RWPE2 (cell line): ENCODE measurements at places on chromosomes 1 and 21.
A peak's percentile ranks its signal among the peaks of the same experiment; 100 is the strongest.

DNA sequence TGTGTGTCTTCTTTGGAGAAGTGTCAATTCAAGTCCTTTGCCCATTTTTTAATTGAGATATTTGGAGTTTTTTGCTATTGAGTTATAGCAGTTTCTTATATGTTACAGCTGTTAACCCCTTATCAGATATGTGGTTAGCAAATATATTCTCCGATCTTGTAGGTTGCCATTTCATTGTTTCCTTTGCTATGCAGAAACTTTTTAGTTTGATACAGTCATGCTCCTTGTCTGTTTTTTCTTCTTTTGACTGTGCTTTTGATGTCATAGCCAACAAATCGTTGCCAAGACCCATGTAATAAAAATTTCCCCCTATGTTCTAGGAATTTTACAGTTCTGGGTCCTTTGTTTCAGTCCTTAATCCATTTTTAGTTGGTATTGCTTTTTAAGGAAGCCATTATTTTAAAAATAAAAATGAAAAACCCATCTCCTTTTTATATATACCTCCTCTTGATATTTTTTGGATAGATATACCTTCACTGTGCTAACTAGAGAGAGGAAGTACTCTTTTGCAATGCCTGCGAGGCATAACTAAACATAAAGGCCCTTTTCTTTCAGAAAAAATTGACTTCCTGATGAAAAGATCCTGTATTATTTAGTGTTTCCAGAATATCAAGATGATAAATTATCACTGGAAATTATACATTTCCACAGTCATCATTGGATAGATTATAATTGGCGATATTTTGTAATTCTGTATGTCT is 127.8 kb downstream of the HS2ST1 start:
- no peak for DNase-seq

- DNase-seq: no peak
These were observed 26.6 kb downstream of the UBE4B start for GRCh38 chr1:10059342-10059718.

DNA sequence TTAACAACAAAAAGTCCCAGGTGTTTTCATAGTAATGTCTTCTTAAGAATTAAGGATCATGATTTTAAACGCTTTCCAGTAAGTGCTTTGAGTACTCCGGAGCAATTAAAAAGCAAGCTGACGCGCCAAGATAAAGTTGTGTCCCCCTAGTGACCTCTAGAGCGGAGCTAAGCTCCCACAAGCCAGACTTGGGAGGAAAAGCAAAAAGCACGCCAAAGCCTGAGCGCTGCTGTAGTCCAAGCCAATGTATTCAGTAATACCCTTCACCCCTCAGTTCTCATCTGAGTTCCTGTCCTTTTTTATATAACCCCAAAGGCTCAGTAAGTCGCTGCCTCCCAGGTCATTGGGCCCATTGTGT is 3.5 kb upstream of the SLC44A5 start:
- no peak for DNase-seq

GRCh38 chr1:5394111-5394510 is 598.1 kb downstream of the NPHP4 start:
- DNase-seq: peak; percentile 31

- no peak for DNase-seq
These were observed at the start of gene CD48 for GRCh38 chr1:160711602-160712311. Gene CD48, minus strand, starts transcription at chr1:160711822. Its CDS starts 59 bp downstream, at chr1:160711763.

DNA sequence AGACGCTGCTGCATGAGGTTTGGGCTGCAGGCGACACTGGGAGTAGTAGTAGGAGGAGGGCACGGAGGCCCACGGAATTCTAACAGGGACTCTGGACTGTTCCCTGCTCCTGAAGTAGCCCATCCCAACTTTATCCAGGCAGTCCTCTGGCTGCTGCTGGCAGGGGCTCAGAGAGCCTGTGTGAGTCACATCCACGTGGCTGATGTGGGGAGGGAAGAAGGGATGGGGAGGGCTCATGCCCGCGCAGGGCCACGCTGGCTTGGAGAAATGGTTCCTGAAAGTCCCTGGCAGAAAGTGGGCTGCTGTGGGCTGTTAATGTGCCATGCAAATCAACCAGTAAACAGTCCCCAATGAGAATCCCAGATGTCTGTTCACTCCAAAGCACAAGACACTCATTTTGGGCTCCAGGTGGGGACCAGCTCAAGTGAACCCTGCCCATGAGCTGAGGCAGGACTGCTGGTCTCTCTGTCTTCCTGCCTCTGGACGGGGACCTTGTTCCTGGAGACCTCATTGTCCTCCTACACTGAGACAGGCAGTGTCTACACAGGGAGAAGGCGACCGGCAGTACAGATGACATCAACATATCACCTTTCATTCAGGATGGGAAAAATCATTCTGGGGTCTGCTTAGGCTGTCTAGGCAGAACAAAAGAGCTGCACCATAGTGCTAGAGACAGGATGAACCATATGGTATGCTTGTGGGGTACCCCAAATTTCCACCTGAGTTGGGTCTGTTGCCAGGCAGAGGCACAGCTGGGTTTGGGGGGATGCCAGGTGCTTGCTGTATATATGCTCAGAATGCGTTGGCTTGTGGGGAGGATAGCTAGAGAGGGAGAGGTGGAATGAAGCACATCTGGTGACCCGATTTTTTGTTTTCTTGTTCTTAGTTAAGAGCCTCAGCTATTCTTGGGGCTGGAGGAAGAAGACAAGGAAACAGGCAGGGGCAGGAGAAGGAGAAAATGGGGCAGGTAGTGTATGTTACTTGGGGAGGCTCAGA is 57.9 kb upstream of the FMOD start:
- no peak for DNase-seq

- DNase-seq: no peak
These were observed 8.4 kb downstream of the C1orf226 start for GRCh38 chr1:162389971-162390370.

- no peak for DNase-seq
These were observed 9.1 kb upstream of the KYAT3 start for GRCh38 chr1:89001510-89001909.

DNA sequence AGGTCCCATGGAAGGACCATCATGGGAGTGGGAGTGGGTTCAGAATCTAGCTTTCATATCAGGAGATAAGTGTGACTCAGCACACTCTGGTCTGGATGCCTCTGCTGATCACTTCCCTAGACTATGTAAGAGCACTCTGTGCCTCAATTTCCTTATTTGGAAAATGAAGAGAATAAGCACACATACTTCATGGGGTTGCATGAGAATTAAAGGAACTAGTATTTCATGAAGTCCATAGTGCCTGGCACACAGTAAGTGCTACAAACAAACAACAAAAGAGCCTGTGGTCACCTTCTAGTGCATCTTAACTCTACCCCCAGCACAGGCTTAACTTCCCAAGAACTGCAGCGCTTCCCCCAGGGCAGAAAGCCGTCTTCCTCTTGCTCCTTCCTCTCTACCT is 9.6 kb upstream of the IL20 start:
- no peak for DNase-seq

DNA sequence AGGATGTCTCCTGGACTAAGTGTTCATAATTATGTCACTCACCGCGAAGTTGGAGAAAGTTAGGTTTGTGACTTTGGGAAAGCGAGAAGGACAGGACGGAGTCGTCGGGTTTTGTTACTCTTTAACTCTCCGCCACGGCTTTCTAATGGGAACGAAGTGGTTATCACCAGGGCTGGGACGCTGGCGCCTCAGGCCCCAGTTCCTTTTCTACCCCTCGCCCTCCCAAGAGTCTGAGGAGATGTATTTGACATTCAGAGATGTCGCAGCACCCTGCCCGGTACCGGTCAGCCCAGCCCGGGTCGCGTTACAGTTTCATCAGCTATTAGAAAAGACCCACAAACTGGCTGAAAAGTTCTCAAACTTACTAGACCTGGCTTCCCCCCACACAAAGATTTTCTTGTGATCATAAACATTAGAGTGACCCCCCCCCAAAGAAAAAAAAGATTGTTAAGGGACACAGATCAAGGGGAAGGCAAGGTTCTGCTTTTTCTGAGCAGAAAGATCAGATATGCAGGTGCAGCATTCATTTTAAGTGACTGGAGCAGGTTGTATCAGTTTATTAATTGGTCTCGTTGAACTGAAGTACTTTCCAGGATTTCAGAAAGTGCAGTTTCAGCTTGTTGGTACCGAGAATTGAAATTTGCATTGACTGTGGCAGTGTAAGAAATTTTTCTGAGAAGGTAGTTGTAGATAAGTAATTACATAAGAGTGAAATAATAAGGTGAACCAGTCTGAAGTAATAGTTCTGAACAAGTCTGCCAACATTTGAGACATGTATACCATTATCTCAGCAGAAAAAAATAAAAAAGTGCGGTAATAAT is 859 bp upstream of the ZBTB18 start:
- DNase-seq: no peak

DNA sequence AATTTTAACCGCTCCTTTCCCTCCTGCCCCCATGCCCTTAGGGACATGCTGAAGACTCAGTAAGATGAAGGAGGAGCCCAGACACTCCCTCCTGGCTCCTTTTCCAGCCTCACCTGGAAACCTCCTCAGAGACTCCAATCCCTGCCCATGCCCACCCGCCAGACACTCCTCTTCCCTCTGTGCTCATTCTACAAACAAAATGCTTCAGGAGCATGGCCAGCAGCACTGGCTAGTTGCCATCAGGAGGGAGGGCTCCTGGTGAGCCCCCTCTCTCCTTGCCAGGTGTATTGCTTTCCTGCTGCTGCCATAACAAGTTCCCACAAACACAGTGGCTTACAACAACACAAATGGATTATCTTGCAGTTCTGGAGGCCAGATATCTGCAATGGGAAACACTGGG is 126.1 kb downstream of the PSMG1 start:
- DNase-seq: no peak

- no peak for DNase-seq
These were observed 216.3 kb downstream of the KIF26B start for GRCh38 chr1:245370905-245371581.

DNA sequence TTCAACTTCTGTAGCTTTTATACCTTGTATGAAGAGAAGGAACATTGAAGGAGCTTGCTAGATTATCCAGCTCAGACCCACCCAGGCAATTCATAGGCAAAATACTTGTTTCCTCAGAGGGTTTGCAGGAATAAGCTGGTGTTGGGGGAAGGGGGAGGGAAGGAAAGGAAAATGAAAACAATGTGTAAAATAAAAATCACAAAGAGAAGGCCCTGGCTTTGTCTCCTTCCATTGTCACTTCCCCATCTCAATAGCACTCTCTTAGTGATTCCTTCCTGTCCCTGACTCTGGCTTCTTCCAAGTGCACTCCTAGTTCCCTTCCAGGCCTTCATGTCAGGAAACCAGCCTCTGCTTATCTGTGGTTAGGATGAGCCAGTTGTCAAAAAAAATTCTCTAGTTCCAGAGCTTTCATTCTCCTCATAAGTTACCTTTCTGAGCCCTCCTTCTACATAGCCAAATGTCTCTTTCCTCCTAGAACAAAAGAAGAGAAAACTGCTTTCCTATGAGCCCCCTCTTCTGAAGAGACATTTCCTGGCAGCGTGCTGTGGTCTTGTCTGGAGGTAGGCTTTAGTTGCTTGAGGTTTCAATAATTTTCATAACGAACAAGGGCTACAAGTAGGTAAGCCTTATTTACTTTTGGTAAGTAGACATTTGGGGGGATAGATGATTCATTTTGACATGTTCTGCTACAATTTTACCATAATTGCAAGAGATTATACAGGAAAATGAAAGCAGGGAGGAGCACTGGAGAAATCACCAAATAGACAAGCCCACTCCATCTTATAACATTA is 45.7 kb downstream of the FASLG start:
- no peak for DNase-seq

DNA sequence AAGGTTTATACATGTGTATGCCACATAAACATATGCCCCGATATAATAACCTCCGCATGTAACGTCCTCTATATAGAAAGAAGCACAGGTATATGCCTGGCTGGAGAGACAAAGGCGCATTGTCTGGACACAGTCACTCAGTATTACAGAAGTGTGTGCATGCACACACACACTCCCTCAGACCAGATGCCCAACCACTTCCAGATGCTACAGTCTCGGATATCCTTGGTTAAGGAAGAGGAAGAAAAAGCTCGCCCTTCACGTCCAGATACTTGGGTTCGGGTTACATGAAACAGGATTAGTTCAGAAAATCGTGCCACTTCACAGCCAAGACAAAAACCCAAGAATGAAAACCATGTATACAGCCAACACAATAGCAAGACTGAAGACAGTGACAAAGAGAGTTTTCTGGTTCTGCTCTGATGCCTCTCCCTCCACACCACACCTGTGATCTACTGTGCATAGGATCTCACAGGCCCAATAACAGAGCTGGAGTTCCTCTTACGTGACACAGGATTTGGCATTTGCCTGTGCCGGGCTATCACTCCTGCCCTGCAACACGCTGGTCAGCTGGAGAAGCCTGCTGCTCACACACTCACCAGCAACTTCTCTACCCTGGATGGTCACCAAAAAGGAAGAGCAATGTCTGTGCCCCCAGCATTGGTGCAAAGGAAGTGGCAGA is 75.0 kb downstream of the SSBP3 start:
- no peak for DNase-seq

DNA sequence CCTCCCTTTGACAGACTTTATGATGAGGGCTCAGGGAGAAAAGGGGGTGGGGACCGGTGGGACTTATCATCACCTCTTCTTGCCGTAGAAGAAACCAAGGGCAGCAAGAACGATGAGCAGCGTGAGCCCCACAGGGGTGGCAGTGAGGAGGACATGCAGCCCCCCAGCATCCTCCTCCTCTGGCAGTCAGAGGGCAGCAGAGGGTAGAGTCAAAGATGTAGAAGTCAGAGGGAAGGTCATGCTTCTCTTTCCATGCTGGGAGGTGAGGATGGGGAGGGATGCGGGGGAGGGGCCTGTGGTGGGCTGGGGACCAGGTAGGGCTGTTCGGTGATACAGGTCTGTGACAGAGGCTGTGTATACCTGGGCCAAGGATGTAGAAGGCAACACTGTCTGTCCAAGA is 14.8 kb downstream of the INSRR start:
- no peak for DNase-seq

- DNase-seq: no peak
These were observed 20.5 kb downstream of the RCSD1 start for GRCh38 chr1:167650269-167651160.

DNA sequence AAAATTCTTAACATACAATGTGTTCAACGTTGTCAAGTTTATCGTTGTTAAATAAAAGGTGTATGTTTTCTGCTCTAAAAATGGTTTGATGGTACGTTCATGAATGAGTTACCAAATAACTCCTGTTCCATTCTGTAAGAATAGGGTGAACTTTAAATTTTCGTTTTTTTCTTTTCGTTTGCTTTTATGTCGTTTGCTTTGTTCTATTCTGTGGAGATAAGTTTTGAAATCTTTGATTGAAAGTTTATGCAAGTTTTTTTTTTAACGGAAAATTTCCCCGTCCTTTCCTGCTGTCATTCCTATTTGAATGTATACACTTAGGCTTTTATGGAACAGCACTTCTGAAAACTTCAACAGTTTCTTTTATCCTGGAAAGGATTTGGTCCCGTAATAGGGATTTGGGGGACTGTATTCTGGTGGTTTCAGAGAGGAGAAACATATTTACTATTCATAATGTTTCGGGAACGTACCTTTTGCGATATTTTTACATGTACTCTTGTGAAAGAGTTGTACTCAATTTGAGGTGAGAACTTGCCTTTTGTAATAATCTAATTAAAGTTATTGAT is 1.7 kb downstream of the DR1 start:
- no peak for DNase-seq

- DNase-seq: no peak
These were observed 155.2 kb downstream of the NR5A2 start for GRCh38 chr1:200182701-200183100.

- DNase-seq: peak; percentile 43
These were observed 119.0 kb downstream of the GREM2 start for GRCh38 chr1:240492832-240493440.

- no peak for DNase-seq
These were observed 19.4 kb downstream of the RRP15 start for GRCh38 chr1:218304281-218305039.

GRCh38 chr21:27505516-27505915 is 538.6 kb upstream of the ADAMTS5 start:
- no peak for DNase-seq
